EH (cell line): ENCODE measurements at places on chromosomes 7 and 10.

DNA sequence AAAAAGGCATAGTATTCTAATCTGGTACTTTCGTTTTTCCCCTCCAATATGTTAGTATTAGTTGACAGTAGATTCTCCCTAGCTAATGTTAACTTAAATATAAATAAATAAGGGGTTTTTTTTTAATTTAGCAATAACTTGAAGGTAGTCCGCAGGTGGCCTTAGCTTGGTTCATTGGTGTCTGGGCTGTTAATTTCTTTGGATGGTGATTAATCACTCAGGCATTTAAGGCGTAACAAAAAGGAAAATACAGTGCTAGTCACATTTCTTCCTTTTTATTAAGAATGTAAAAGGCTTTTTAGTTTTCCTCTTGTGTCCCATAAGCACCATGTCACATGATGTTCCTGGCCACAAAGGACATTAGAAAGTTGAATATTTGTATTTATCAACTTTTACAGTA, 161.0 kb upstream of the POT1 start:
- DNase-seq: no peak

DNA sequence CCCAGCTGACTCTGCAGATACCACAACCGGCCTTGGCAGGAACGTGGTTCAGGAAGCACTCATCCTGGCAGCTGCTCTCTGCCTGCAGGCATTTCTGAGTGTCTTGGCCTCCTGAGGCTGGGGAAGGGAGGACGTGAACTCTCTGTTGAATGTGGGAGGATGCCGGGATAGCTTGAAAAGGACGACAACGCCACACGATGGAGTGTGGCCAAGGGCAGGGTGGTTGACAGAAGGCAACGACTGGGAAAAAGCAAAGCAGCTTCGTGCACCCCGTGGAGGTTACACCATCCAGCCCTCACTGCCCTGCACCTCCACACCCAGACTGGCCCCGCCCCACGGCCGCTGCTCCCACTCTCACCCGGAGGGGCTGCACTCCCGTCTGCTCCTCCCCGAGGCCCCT, 466.1 kb upstream of the FOXK1 start:
- no peak for DNase-seq

DNA sequence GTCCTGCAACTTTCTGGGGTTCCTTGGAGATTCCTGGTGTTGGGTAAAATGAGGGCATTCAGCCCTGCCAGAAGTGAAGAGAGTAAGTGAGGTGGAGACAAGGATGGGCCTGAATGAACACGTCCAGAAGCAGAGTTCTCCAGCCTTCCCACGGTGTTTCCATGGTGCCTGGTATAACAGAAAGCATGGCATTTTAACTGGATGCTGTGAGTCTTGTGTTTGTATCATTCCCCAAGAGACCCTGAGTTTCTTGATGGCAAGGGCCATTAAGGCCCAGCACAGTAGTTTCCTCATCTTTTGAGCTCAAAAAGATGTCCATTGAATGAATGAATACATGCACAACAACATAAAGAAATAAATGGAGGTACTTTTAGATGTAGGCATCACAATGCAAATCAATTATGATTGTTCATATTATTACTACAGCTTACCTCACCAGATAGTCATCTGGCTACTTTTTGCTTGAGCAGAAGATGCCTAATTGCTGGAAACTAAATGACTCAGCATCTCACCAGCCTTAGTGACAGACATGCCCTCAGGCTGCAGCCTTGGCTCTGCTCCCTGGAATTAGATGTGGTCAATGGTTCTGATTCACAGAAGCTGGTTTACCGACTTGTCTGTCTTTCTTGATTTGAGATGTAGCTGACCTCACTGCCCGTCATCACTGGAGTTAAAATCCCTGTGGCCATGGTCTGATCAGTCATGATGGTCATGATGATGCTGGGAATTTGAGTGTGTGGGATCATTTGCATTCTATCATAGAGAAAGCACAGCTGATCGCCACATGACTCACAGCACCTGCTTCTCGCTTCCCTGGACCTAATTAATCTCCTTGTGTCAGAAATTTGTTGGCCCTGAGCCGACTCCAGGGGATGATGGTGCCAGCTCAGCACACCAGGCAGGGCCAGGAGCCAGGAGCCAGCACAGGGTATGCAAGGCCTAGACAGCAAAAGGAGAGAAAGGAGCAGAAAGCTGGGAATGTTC, 83.9 kb downstream of the CXCL12 start:
- peak; percentile 100 for DNase-seq

GRCh38 chr10:85619832-85620231, 746.8 kb downstream of the GRID1 start:
- DNase-seq: no peak

DNA sequence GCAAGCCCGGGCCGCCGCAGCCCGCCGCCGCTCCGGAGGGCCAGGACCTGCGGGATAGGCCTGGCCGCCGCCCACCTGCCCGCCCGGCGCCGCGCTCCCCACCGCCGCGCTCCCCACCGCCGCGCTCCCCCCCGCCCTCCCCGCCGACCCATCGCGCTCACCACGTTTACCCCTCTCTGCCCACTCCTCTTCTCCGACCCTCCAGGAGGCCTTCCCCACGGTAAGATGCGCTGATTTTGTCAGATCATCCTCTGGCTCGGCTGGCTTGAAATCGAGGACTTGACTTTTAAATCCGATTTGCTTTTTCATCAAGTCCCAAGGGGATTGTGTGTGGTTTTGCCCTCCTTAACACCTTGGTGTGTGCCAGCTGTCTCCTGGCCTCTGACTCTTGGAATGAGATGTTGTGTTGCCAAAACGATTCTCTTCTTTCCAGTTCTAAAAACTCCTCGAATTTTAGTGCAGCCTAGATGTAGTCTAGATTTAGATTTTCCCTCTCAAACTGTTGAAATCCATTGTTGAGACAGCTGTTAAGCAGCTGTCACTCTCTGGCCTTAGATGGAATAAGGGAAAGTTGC, 738 bp downstream of the POM121 start:
- no peak for DNase-seq

- no peak for DNase-seq
These were observed 28.1 kb downstream of the LRRC4 start for GRCh38 chr7:128003167-128003566.

- DNase-seq: peak; percentile 61
These were observed 103.9 kb downstream of the PPP1R9A start for GRCh38 chr7:95011146-95011928.

GRCh38 chr10:79490400-79491142, 21.8 kb upstream of the EIF5AL1 start:
- DNase-seq: peak; percentile 68

- no peak for DNase-seq
These were observed 52.0 kb downstream of the EEPD1 start for GRCh38 chr7:36204929-36205635.

DNA sequence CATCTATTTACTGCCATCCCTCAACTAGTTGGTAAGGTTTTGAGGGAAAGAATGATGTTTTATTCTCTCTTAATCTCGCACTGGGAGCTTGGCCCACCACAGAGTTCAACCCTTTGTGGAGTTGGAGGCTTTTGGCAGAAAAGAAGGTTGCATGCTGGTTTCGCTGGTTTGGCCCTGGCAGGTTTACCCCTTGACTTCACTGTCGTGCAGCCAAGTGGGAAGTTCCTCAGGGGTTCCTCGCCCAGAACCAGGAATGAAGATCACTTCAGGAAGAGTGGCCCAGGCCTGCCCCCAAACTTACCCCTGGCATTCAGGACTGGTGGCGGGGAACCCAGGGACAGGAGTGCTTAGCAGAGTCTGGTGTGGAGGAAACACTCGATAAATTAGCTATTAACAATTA, 103.1 kb upstream of the LYZL2 start:
- no peak for DNase-seq

GRCh38 chr10:21174715-21175495, 277.8 kb upstream of the NEBL start:
- no peak for DNase-seq

DNA sequence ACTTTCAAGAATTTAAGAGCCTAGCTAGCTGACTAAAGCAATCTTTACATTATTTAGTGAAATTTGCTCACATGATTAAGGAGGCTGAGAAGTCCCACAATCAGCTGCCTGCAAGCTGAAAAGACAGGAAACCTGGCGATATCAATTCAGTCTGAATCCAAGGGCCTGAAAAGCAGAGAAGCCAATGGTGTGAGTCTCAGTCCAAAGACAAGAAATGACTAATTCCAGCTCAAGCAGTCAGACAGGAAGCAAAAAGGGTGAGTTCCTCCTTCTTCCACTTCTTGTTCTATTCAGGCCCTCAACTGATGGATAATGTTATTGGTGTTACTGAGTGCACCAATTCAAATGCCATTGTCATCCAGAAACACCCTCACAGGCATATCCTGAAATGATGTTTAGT, 1231.6 kb upstream of the CELF2 start:
- peak; percentile 19 for DNase-seq

GRCh38 chr10:6593241-6593671, 13.2 kb upstream of the PRKCQ start:
- no peak for DNase-seq

DNA sequence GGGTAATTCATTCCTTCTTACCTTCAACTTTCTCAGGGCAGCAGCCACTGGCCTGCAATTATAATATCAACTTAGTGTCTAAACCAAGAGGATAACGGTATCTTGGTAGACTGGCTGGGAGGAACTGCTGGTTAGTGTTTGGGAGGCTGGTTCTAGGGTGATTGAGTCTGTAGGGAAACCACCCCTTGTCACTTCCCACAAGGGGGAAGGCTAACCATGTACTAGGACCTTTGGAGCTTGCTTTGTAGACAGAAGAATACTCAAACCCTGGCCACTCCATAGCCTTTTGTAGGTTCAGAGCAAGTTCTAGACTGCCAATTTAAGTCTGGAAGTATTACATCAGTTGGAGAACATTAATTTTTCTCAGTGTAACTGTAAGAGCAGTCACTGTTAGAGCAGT, 51.3 kb downstream of the NHLRC2 start:
- no peak for DNase-seq

DNA sequence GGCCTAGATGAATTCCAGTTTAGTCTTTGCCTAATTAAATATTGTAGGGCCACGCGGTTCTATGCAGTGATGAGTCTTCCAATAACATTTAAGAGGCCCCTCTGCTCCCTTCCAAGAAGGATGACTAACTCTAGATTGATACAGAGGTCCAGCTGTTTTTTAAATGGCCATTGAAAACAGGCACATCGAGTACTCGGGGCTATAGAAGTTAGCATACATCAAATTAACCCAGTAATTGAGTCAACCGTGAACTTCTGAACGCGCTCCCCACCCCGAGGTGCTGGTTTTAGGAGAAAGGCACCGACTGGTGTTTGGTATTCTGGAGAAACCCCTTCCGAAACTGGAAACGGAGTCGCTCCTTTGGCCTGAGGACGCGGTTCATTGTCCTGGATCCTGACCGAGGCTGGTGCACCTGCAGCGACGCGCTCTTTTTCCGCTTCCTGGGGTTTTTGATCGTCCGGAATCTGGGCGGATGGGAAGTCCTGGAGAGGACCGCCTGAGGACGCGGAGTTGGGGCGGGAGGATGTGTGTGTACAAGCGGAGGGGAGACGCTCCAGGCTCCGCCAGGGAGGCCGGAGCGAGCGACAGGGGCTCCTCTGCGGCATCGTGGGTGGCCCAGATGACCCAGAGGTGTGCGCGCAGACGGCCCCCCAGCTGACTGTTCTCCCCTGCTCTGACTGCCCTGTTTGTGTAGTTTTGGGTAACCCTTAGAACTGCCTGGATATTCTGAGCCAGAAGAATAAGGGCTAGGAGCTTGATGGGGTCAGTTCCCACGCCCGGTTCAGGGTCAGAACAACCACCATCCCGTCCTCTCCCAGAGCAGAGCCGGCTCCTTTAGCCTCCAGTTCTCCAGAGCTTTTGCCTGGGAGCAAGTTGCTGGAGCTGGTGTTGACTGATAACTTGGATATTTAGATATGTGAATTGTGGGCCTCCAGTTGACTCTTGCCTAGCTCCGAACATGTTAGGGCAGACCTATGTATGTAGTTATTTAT, 711 bp downstream of the FAM221A start:
- DNase-seq: peak; percentile 33

DNA sequence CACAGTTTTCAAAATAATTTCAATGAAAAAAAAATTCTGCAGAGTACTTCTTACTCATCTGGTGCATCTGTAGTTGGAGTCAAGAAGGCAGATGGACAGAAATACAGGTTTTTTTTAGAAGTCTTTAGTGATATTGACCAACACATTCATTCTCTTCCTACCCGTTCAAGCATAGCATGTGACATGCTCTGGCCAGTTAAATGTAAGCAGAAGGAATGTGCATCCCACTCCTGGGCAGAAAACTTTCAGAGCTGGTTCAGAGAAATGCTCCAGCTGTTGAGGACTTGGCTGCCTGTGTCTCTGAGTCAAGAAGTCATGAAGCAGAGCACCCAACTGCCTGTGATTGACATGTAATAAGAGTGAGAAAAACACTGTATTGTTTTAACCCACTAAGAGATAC, 665.3 kb upstream of the IGFBP3 start:
- DNase-seq: no peak

GRCh38 chr10:5071411-5072198, 22.6 kb upstream of the AKR1C3 start:
- DNase-seq: peak; percentile 50

- DNase-seq: peak; percentile 1
These were observed 60.2 kb downstream of the SEMA3E start for GRCh38 chr7:83588602-83589240.

DNA sequence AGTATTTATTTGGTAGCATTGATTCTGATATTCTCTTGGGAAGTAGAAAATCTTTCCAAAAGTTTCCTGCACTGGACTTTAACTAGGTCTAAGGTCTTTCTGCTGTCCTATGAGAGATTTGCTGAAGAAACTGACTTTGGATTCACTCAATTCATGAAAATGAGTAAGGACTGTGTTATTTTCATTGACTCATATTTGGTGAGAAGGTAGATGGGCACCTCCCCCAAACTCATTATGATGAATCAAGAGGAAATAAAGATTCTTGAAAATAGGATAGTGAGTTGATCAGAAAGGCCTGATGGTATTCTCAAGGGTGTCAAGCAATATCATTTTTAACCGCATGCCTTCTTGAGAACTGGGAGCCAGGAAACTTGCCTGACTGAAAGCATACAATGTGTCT, 110.3 kb downstream of the RNF133 start:
- no peak for DNase-seq

- no peak for DNase-seq
These were observed 18.3 kb downstream of the CHST3 start for GRCh38 chr10:71982269-71983178.

GRCh38 chr7:141276031-141276430, 202.2 kb downstream of the TMEM178B start:
- DNase-seq: no peak

DNA sequence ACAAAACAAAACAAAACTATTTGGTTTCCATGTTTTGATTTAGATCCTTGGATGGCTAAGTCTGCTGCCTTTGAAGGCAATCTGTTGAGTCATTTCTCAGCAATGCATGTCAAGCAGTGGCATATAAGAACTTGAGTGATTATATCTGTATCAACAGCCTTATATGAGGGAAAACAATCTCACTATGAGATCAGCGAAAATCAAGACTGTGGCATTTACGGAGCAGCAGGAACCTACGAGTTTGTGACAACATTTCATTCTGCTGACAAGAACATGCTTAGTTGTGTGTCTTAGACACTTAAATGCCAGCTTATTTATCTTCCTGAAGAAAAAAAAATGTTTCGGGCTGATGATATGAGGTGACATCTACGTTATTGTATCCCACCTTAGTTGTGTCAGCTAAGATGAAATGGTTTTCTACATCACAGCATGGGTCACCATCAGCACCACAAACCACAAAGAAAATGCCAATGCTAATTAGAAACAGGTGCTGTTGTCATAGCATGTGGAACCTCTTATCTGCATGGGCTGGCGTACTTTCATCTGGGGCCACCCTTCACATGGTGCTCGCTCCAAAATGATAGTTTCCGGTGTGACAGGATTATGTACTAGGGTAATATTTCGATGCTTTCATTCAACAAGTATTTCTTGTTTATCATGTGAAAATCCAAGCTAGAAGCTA, 1085.5 kb downstream of the SORCS1 start:
- DNase-seq: peak; percentile 50

- no peak for DNase-seq
These were observed 39.9 kb downstream of the PHYHIPL start for GRCh38 chr10:59216178-59216869.
